ENCODE measurements at places on chromosomes 5 and 9.

GRCh38 chr5:41485533-41485932, 24.9 kb downstream of the PLCXD3 start:
- no peak for DNase-seq

DNA sequence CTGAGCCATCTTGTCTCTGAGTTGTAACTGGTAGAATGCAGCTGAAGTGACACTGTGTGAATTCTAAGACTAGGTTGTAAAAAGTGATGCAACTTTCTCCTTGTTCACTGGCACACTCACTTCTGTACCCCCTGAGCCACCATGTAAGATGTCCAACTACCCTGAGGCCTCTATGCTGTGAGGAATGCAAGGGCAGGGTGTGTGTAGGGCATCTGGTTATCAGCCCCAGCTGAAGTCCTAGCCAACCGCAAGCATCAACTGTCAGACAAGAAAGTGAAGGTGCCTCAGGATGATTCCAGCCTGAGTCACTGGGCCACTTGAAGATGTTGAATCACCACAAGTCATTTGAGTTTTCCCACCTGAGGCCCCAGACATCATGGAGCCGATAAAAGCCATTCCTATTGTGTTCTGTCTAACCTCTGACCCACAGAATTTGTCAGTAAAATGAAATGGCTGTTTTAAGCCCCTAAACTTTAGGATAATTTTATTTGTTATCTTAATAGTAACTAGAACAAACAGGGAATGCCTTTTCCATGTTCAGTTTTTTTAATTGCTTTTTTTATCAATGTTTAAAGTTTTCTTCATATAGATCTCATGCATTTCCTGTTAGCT, 18.7 kb upstream of the RHOBTB3 start:
- DNase-seq: no peak

DNA sequence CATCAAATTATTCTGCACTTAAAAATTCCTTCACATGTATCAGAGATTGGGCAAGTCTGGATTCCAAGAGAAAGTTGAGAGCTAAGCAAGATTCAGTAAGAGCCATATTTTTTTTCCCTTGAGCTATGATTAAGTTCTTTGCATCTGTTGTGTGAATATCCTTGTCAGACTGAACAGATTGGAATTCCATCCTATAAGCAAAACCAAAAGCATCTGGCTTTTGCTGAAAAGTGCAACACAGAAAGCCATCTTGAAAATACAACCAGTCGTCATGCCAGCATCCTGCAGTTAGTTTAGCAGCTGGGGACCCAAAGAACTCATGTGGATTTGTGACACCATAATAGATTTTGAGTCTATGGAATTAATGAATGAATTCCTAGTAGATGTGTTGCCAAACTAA, 316.9 kb downstream of the MTRR start:
- DNase-seq: no peak

GRCh38 chr5:157743163-157744050, at the start of gene LSM11:
Gene LSM11 (plus strand): TSS chr5:157743712. CDS start chr5:157743751, 39 bp downstream.
- peak; percentile 78 for DNase-seq

- no peak for DNase-seq
These were observed 205.7 kb upstream of the PUM3 start for GRCh38 chr9:3049636-3050035.

- DNase-seq: no peak
These were observed 153.8 kb downstream of the AUH start for GRCh38 chr9:91207729-91208418.

GRCh38 chr9:83472221-83472665, 66.0 kb downstream of the FRMD3 start:
- no peak for DNase-seq

DNA sequence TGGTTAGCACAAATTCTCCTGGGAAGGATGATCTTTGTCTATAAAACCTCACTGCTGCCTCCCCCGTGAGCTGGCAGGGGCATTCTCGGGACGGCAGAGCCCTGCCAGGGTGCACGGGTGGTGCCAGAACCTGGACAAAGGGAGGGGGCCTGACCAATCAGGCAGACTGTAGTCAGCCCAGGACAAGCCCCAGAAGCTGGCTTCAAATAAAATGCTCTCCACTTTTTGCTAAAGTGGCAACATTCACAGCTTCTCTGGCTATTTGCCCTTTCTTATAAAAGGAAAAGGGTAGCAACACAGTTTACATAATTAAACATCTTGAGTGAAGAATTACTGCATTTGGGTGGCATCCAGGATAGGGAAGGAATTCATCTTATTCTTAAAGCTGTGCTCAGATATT, 14.4 kb downstream of the IL9 start:
- DNase-seq: no peak

- no peak for DNase-seq
These were observed 20.2 kb upstream of the UBTD2 start for GRCh38 chr5:172303572-172304335.

GRCh38 chr5:57834829-57835608, 352.4 kb upstream of the ACTBL2 start:
- DNase-seq: peak; percentile 26

DNA sequence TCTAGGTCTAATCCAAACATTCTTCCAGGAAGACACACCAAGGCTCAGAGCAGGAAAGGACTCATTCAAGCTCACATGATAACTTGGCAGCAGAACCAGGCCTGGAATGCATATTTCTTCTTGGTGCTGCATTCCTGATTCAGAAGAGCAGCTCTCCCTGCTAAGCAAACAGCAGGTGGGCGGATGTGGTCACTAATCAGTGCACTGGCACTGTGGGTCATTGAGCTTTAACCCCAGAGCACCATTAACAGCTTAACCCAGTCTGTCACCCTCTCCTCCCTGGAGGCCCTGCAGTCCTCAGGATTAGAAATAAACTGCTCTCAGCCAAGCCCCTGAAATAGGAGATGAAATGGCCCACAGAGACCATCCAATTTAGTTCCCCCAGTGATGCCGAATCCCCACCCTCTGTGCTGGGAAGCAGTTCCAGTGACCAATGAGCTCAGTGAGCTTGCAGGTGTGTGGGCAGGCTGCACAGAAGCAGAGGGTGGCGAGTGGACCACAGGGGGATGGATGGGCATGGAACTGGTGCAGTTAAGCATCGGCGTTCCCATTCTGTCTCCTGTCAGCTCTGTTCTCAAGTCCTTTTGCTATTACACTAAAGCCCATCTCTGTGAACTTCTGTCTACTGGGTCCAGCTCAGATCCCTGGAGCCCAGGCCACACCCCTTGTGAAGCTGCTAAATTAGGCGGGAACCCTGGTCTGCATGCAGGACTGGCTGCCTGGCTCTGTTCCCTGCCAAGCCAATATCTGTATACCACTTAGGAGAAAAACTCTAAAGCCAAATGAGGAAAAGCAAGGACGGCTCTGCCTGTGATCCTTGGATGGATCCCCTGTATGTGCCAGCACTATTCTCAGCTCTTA, 16.6 kb upstream of the MEGF9 start:
- DNase-seq: no peak

- peak; percentile 62 for DNase-seq
These were observed 122.4 kb downstream of the SNCAIP start for GRCh38 chr5:122434205-122434970.

GRCh38 chr5:39471836-39472508, 47.2 kb upstream of the DAB2 start:
- DNase-seq: no peak

- DNase-seq: no peak
These were observed 44.6 kb downstream of the TAF11L14 start for GRCh38 chr5:17678751-17679324.

DNA sequence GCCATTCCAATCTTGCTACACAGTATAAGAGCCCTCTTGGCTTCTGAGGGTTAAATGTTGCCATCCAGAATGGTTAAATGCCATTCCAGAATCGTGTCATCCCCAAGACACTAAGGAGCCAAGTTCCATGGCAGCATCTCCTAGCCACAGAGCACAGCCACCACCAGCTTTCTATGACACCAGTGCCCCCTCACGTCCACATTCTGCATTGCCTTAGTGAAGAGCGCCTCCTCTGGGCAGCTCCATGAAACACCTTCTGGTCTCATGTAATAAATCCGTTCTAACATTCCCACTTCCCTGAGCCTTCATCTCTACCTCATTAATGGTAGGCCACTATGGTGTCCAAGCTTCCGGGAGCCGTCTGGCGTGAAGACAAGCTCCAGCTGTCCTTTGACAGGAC, 12.4 kb downstream of the CBY3 start:
- no peak for DNase-seq

DNA sequence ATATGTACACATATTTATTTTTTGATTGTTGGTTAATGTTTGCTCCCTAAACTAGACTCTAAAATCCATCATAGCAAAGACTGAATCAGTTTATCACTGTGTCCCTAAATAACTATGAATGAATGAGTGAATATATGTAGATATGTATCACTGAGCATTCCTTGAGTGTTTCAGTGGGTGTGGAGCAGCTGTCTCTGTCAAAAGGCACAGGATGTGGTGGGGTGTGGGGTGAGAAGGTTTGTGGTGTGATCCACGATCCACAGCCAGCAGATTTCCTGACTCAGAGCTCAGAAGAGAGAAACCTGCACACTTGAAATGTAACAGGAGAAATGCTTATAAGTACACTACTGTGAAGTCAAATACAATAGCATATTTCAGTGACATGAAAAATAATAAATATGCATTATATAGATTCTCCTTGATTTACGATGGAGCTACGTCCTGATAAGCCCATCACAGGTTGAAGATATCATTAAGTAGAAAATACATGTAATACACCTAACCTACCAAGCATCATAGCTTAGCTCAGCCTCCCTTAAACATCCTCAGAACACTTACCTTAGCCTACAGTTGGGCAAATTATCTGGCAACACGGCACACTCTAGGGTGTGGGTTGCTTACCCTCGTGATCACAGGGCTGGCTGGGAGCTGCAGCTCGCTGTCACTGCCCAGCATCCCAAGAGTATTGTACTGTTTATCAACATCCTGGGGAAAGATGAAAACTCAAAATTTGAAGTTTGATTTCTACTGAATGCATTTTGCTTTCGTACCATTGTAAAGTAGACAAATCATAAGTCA, 287.0 kb downstream of the GAS1 start:
- no peak for DNase-seq

DNA sequence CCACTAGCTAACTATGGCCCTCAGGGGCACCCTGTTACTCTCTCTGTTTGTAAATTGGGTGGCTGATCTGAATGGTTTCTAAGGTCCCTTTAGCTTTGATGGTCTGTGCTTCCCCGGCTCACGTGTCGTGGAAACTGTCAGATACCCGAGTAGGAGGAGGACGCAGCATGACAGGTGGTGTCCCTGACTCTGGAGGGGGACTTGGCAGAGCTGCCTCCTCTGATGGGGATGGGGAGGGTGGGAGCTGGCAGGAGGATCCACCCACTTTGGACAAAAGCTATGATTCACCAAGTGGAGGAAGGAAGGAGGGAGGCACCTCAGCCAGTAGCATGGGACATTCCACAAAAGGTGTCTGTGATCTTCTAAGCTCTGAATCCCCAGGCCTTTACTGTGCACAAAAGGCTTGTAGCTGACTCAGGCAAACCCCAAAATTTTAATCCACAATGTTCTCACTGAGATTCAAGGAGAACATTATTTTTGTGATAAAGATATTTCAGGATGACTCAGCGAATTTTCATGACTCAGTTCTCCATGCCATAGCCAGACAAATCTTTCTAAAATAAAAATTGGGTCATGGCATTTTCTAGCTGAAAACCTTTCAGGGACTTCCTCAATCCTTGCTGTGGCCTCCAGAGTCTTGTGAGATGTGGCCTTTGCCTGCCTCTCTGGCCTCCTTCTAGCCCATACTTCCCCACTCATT, 131.0 kb upstream of the BRINP1 start:
- DNase-seq: no peak

GRCh38 chr5:56330806-56331205, 97.7 kb upstream of the ANKRD55 start:
- DNase-seq: no peak

DNA sequence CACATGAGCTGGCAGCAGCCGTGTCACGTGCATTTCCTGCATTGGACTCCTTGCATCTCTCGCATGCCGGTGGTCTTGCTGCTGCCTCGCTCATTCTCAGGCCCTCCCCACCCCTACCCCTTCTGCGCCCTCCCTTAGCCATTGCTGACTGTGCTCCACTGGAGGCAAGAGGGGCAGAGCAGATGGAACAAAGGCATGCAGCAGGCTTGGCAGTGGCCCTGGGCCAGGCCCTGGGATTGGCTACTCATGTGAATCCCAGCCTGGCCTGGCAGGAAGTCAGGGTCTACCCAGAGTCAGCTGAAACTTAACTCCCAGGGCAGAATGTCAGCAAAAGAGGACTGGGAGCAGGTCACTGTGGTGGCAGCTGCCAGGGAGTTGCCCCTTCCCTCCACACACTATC, 62.3 kb downstream of the TSTD2 start:
- no peak for DNase-seq

DNA sequence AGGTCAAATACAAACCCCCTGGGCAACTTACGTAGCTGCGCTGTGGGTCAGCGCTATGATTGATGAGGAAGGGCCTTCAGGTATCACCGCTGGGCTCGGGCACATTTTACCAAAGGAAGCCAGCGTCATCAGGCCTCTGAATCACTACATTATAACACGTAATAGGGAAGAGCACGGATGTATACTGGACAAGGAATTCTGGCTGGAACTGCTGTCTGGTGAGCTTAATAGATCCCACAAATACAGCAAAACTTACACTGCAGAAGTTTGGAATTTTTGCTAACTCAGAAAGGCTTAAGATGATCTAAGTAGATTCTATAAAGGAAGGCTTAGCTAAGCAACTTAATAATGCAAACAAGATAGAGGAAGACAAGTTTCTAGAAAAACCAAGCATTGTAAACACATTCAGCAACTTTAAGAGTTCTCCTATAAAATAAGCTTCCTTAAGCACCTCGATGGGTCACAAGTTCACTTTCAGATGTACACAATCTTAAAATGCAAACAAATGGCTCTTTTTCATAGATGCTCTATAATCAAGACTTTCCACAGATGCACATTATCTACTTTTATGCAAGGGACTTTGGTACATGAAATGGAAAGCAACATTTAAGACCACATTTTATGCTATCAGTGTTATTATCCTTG, 360.1 kb upstream of the PANK3 start:
- no peak for DNase-seq

DNA sequence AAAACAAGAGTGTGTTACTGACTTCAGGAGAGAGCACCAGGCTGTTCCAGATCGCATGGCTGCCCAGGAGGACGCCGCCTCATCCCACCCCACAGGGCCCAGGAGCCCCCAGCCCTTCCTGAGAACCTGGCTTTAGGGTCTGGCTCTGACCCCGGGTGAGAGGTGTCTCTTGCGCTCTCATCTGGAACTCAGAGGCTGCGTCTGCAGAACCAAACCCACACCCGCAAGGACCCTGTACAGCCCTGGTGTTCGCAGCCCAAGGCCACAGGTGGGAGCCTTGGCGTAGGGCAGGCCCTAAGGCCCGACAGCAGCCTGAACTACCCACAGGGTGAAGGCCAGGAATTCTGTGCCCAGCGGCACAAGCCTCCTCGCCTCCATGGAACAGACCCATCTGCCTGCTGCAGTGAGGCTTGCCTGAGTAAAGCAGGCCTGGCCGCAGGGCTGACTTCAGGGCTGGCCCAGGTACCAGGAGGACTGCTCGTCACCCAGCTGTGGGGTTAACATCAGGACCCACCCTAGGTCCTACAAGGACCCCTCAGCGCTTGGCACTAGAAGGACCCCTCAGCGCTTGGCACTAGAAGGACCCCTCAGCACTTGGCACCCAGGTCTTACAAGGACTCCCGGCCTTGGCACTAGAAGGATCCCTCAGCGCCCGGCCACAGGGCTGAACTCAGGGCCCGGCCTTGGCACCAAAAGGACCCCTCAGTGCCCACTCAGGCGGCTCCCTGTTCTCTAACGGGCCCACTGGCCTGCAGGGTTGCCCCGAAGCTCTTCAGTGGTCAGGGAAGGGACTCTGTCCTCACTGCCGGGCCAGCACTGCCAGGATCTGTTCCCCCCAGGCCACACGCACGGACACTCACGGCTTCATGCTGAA, 48.2 kb downstream of the NKD2 start:
- DNase-seq: no peak

GRCh38 chr9:3004572-3004971, 160.7 kb upstream of the PUM3 start:
- DNase-seq: no peak
